ENCODE measurements at places on chromosomes 3 and 15.

- DNase-seq: no peak
These were observed 7.0 kb upstream of the CPB1 start for GRCh38 chr3:148820361-148821245.

- no peak for DNase-seq
These were observed 65.6 kb downstream of the GLCE start for GRCh38 chr15:69226023-69226355.

DNA sequence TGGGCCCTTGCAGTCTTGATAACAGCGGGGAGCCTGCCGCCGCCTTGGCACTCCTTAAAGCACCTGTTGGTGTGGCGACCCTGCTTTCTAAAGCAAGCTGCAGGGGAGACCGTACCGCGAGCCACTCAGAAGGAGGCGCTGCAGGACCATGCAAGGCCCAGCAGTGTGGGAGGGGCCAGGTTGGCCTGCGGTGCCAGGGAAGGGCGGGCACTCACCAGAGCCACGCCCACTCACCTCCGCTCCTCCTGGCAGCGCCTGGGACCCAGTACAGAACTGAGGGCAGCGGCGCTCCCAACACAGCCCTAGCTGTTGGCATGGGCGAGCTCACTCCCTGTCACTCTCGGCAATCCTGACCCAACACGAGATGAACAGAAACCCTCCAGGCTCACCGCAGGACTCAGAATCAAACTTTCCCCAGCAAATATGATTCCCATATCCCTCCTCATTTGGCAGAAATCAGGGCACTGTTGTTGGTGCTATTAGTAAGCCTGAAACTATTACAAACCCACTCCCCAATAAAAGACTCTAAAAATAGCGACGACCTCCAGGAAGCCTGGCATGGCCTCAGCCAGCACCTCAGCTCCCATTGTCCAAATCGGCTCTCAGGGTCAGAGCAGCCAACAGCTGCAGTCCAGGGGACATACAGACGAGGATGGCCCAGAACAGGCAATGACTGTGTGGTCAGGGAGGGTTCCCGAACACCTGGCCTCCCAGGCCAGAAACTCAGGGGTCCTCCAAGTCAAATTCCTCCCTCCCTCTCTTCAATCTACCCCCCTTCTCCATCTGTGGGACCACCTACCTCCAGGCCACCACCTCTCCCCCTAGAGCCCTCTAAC, 77.2 kb downstream of the TBC1D2B start:
- peak; percentile 28 for DNase-seq

GRCh38 chr15:97953254-97953653, 7.2 kb upstream of the ARRDC4 start:
- no peak for DNase-seq

DNA sequence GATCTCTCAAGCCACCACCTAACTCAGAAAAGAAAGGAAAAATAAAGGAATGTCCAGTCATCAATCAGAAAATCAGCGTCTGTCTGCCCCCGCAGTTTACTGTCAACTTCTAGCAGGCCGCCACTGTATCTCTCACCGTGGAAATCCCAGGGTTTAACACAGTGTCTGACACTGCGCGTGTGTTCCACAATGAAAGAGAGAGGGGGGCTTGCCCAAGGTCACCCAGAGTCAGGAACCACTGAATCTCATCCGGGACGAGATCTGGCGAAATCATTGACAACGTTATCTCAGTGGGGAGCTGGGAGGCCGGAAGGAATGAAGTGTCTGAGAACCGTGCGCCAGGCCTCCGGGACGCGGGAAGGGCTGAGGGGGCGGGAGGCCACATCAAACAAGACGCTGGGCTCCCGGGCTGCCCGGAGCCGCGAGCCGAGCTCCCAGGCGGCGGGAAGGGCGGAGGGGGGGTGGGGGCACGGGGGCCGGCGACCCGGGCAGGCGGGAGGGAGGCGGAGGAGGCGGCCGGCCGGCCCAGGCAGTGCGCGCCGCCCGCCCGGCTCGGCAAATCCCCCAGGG, 2.2 kb upstream of the HES1 start:
- DNase-seq: no peak

DNA sequence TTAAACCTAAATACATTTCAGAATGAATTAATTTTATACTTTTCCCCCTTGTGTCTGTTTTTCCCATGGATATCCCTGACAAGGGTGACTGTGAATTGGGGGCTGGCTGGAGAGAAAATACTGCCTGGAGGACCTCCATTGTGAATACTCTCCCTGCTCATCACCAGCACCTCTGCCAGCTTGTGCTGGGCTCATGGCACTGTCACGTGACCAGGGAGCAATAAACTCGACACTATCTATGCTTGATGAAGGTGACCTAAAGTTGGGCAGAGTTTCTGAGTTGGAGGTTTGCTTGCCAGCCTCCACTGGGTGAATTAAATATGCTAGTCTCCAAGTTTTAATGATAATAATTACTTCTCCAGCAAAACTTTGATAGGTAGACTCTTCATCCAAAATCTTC, 189.5 kb downstream of the SPATA16 start:
- no peak for DNase-seq
